ENCODE measurements at places on chromosomes 4 and X.
A peak's percentile ranks its signal among the peaks of the same experiment; 100 is the strongest.

DNA sequence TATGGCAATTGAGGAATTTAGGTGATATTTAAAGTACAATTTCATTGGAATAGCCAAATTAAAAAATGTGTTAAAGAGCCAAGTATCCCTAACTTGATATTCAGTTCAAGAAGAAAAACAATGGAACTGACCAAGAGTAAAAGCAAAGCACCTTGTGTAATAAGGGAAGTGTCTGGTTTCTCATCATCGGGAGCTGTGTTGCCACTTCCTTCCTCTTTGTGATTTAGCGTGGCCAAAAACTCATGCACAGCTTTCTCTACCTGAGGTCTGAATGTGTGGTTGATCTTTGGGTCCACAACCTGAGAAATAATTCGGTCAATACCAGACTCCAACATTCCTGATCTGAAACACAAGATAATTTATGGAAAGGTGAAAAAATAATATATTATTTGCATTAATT lies 12.4 kb downstream of the BOD1L1 start:
- no peak for DNase-seq

DNA sequence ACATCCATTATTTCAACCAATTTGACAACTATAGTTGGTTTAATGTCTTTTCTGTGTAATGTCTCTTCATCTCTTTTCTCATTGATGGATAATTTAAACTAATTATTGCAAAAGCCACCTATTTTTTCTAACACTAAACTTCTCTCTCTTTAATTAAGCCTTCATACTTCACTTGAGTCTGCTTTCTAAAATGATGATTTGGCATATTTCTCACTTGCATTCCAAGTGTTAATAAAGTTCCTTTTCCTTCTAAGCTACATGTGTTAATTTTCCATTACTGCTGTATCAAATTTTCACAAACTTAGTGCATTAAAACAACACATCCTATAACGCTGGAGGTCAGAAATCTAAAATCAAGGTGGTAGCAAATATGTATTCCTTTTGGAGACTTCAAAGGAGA lies 1743.8 kb upstream of the PCDH7 start:
- no peak for DNase-seq

GRCh38 chr4:2061186-2062131 lies 2.3 kb downstream of the NAT8L start:
- no peak for DNase-seq

GRCh38 chr4:181525634-181526033 lies 717.6 kb upstream of the TENM3 start:
- DNase-seq = no peak

GRCh38 chrX:134512566-134512965 lies 52.6 kb downstream of the HPRT1 start:
- DNase-seq = peak; percentile 85

- DNase-seq = no peak
Observed at GRCh38 chr4:184812651-184813181, 13.1 kb downstream of the ACSL1 start.

GRCh38 chr4:38236003-38236402 lies 275.8 kb downstream of the PTTG2 start:
- no peak for DNase-seq

DNA sequence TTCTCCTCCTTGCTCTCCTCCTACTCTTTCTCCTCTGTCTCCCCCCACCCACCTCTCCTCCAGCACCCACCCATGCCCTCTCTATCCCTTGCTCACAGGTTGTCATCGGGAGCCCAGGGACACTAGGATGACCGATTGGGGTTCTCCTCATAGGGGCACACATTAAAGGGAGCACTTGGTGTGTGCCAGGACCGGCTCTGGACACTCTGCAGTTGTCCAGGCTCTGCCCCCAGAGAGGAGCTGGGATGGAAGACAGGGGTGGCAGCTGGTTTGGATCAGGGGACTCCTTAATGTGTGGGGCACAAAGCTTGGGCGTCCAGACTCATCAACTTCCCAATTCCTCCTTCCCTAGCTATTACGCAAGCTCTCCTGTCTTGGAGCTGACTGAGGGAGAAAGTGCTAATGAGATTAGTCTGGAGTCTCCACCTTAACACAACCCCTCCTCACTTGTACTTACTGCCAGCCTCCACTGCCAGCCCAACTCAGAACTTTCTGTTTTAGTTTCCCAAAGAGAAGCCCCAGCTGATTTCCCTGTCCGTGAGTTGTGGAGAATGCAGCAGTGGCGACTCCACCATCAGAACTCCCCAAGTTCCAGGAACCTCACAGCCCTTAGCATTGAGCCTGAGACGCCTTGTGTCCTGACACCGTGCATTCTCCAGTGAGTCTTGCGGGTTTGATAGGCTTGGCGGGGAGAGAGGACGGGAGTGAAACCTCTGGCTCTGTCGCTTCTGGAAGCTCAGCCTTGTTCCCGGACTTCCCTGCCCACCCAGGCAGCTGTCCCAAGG lies 52.2 kb downstream of the CXorf49B start:
- no peak for DNase-seq

DNA sequence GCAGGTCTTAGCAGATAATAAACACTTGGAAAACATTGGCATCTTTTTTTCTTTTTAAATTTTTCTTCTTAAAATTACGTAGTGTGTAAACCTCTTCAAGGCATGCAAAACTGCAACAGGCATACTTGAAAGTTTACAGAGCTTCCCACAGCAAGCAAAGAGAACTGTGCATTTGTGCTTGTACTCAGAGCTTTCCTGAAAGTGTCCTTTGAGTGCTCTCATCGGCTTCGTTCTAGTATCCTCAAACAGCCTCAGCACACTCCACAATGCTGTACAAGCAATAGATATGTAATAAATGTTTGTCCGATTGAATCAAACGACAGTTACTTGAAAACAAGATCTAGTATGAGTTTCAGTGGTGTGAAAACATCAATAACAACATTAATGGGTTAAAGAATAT lies 227.5 kb downstream of the PAPSS1 start:
- no peak for DNase-seq

DNA sequence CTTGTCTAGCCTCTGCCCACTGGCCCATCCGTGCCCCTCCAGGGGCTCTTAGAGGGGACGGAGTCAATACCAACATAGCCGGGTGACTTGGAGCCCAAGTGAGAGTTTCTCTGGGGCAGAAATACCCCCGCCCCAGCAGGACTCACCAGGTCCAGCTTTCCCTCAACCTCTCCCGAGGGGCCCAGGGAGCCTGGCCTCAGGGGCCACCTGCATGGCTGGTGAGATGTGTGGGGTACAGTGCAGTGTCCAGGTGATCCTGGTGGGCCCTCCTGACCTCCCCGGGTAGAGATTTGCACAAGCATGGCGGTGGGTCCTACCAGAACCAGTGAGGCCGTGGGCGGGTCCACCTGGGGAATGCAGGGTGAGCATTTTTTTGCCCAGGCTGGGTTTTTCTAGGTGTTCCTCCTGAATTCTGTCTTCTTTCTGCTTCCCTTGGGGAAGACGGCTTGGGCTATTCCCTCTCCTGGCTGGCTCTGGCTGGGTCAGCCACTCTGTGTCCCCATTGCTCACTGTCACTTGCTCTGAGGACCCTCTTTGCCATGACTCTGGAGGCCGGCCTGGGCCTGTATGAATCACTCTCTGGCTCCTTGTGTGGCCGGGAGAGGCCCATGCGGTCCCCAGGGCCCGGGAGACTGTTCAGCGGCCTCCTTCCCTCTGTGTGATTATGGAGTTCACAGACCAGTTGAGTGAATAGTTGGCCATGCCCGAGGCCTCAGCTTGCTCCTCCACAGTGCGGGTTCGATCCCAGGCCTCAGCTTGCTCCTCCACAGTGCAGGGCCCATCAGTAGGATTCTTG lies 71.0 kb upstream of the NKX1-1 start:
- DNase-seq = no peak

DNA sequence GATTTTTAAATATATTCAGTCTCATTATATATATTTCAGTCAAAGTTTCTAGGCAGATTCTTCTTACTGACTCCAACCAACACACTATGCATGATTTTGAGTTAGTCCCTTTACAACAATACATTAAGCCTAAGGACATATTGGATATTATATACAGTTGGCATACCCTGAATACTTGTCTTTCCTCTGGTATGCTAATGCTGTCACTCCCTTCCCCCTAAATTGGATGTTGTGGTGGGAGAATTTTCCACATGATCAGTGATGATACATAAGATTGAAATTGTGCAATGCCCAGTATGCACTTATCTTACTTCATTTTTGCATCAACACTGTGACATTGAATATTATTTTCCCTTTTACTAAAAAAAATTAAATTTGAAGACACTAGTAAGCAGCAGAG lies 935.2 kb downstream of the PCDH7 start:
- peak; percentile 13 for DNase-seq

- no peak for DNase-seq
Observed at GRCh38 chr4:101125045-101125942, 222.0 kb downstream of the PPP3CA start.

DNA sequence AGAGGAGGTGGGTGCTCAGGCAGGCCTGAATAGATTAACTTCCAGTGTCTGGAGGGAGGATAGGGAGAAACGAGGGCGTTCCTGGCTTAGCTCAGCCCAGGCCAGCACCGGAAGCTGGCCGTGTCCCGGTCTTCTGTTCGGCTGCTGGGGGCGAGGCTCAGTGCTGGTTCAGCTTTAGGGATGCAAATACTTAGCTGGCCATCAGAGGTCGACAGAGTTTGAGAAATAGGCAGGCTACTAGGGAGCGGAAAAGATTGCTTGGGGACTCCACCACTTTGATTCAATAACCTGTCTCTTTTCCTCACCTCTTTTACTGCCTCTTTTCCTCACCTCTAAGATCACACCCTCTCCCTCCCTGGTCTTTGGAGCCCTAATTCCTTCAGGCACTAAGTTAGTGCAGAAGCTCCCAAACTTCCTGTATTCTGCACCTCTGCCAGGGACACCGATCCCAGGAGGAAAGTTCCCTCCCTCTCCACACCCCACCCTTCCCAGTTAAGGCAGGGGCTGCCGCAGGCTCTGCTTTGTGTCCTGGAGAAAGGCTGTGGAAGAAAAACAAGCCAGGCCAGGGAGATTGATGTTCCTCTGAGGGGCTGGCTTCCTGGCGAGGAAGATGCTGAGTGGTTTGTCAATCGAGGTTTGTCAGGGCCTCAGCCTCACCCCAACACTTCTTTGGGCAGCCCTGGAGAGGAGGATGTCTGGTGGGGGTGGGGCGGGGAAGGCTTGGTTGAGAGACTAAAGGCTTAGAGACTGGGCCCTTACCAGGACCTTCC lies 6.0 kb upstream of the EFNB1 start:
- DNase-seq = peak; percentile 17

DNA sequence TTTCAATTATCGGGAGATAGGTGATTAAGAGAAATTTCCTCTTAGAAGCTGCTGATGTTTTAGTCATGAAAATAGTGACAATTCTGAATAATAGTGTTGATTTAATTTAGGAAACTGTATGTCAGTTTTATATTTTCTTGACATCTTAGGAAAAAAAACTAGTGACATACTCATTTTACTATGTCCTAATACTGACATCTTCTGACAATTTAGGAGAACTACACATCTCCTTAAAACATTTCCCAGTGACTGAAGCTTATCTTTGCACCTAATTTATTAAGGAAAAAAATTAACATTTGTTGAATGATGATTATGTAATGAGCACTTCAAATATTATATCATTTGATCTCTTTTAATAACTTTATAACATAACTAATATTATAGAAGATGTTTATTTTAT lies 42.0 kb upstream of the RBMXL3 start:
- peak; percentile 31 for DNase-seq

DNA sequence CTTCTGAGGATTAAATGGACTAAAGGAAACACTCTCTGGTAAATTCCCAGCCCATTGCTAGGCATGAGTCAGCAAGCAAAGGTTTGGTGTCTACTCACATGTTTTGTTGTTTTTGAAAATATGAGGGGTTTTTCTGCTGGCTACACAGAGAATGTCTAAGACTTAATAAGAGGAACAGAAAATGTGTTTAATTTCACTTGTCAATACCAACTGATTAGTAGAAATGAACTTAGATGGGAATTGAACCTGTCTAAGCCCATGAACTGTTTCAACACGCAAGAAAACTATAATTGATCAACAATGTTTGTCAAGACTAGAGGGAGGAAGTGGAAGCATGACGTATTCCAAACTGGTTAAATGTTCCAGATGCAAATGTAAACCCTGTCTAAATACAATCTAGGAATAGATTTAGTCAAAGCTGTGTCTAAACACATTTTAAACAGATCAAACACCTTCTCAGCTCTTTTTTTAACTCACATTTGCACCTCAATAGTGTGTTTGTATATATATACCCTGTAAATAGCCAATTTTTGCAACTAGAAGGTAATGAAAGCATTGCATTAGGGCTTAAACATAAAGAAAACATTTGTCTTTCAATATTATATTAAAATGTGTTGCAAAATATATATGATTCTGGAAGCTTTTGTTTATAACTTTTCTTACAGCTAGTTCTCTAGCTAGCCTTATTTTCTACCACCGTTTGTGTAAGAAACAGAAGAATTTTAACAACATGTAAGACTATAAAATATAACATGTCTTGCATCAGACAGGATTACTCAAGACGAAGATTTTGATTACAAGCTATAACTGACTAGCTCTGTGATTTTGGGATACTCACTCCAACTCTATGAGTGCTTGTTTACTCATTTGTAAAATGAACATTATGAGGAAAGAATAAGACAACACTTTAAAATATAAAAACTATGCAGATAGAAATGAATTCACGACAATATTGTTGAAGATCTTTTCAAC lies 607.8 kb downstream of the FSTL5 start:
- peak; percentile 76 for DNase-seq

DNA sequence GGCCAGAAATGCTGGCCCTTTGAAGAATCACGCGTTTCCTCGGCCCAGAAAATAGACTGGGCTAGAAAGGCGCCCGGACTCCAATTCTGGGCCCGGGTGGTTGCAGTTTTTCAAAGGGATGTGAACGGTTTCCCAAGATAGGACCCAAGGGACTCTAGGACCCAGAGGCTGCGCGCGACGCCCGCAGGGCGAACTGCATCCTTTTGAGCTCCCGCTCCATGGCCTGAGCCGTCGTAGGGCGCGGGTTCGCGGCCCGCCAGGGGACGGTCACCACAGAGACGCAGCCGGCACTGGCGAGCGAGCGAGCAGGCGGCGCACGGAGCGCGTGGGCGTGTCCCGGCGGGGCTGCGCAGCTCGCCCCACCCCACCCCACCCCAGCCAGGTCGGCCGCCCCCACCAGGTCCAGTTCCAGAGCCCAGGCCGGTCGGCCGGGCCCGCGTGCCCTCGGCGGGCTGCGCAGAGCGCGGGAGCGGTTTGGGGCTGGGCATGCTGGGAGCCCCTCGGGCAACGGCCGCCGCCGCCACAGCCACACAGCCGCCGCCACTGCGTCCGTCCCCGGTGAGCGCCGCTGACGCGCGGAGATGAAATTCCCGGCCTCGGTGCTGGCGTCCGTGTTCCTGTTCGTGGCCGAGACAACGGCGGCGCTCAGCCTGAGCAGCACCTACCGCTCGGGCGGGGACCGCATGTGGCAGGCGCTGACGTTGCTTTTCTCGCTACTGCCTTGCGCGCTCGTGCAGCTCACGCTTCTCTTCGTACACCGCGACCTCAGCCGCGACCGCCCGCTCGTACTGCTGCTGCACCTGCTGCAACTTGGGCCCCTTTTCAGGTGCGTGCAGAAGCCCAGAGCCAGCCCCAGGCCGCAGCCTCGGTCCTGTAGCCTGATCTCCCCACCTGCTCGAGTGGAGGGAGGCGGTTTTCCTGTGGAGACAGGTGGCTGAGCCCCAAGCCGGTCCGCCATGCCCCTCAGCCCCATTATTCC lies at the start of gene XK:
Gene XK, plus strand, starts transcription at position 411 of the 979 bp plus-strand sequence. Its CDS starts 171 bp downstream, at position 582.
- no peak for DNase-seq

All from HCEC 1CT (cell line).